ENCODE measurements at places on chromosomes 4 and X.
A peak's percentile ranks its signal among the peaks of the same experiment; 100 is the strongest.

DNA sequence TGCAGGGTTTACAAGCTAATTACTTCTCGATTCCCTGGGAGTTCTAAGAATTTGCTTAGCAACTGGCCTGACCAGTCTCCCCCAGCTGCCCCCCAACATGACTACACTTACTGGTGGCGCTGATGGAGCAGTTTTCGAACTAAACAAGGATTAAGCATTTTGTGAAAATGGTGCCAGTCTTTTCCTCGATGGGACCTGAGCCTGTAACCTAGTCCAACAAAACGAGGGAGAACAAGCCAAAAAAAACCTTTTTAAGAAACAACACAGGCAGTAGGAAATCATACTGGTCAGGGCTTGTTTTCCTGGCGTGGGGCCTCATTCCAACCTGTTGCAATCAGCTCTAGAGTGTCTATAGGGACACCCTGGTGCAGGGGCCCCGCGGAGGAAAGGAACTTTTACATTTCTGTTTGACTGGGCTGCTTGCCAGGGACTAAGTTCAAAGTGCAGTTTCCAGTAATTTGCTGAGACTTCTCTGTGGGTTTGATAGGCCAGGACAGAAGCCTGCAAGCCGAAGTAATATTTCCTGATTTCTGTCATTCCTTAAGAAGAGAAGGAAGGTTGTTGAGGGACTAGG, 158.7 kb downstream of the SPRY1 start:
- DNase-seq = peak; percentile 85

GRCh38 chr4:55819634-55820033, at the start of gene EXOC1L:
TSS of gene EXOC1L (plus strand) at chr4:55819790. CDS start at chr4:55820027, 237 bp downstream.
- DNase-seq = no peak

DNA sequence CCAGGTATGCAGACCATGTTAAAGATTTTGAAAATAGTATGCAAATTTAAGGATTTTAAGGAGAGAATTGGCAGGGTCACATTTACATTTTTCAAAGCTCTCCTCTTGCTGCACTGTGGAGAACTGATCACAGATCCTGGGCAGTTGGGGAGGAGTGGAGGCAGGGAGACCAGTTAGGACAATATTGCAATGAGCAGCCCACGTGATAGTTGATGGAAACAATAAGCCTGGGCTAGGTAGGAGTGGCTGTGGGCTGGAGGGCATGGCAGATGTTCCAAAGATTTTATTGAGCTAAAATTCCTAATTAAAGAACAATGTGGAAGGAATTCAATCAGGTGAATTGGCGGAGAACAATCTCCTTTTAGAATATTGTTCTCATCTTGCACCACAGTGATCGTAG, 50.6 kb downstream of the ENPEP start:
- DNase-seq = no peak

- DNase-seq = no peak
Observed at GRCh38 chrX:27241981-27242380, 221.2 kb downstream of the PPP4R3C start.

DNA sequence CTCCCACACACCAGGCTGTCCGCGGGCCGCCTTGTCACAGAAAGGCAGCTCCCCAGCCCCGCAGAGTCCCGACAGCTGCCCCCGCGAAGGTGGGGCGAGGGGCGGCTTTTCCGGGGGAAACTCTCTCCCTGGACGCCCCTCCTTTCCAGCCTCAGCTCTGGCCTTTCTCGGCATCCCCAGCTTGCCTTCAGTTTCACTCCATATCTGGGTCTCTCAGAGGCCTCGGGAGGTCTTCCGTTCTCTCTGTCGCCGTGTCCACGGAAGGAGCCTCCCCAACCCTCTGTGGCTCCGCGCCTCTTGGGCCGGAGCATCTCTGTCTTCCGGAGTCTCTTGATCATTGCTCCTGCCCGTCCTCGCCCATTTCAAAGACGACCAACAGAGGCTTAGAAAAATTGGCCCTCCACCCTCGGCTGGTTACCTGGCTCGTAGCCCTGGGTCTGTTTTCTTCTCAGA, 6.1 kb upstream of the MSX1 start:
- DNase-seq = no peak

DNA sequence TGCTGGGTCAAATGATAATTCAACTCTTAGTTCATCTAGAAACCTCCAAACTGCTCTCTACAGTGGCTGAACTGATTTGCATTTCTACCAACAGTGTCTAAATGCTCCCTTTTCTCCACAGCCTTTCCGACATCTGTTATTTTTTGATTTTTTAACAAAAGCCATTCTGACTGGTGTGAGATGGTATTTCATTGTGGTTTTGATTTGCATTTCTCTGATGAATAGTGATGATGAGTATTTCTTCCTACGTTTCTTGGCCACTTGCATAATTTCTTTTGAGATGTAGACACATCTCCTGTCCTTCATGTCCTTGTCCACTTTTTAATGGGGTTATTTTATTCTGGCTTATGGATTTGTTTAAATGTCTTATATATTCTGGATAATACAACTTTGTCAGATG, 298.2 kb upstream of the ARSJ start:
- DNase-seq = no peak

DNA sequence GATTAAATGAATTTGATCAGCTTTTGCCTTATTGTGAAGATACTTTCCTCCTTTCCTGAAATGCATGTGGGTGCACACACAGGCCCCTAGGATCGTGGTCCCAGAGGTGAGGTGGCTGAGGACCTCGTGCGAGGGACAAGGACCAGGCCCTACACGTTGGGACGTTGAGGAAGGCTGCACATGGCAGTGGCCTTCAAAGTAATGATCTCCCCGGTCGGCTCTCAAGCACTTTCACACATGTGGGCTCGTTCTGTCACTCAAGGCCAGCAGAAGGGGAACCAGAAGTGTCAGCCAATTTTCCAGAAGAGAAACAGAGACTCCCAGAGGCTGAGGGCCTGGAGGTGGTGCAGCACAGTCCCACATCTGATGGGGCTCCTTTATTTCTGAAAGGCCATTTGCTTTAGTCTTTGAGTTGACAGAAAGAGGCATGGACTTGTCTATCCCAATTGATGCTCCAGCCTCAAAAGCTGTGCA, 196.8 kb downstream of the AFAP1 start:
- DNase-seq = no peak

- no peak for DNase-seq
Observed at GRCh38 chr4:93303440-93303839, 525.1 kb upstream of the ATOH1 start.
